ENCODE measurements at places on chromosomes 6 and 20.

- no peak for DNase-seq
Observed at GRCh38 chr6:16321826-16322225, 83.4 kb downstream of the GMPR start.

DNA sequence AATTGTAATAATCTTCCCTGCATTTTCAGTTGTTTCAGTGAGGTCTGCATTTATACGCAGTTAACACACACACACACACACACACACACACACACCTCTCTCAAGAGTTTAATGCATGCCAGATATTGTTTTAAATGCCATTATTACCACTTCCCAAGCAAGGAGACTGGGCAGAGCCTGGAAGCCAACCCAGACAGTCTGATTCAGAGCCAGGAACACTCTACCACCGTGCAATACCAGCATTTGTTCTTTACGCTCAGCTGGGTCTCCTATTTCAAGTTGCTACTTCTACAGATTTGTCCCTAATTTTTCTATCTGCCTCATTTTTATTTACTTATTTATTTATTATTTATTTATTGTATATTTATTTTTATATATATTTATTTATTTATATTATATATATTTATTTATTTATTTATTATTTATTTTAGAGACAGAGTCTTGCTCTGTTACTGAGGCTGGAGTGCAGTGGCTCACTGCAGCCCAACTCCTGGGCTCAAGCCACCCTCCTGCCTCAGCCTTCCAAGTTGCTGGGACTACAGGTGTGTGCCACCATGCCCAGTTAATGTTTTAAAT, 68.4 kb downstream of the PCSK2 start:
- DNase-seq, result no peak

GRCh38 chr6:71047417-71047816, 90.6 kb upstream of the B3GAT2 start:
- DNase-seq, result no peak

- DNase-seq, result no peak
Observed at GRCh38 chr6:3228771-3229565, 1.5 kb upstream of the TUBB2B start.

DNA sequence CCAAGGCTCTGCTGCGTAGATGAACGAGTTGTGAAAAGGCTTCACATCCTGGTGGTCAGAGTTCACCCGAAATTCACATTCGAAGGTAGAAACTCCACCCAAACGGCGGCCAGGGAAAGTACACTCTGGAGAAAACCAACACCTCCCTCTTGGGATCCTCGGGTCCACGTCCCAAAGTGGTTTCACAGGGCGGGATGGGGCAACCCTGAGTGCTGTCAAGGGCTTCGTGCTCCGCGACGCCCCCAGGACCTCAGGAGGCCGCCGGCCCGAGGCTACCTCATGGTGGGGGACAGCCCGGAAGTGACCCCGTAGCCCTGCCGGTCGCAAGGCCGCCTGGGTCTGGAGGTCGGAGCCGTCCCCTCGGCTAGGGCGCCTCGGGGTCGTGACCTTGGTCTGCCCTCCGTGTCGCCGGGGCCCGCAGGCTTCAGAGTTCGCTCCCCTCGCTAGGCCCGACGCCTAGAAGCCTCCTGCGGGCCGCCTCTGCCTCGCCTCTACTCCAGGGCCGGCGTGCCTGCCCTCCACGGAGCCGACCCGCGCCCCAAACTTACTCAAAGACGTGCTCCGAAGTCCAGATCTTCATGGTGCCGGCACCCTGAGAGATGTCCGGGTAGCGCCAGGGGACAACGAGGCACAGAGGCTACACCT, at the start of gene PRELID3B:
Gene PRELID3B (minus strand): TSS at position 636 of the 645 bp plus-strand sequence. CDS start 56 bp downstream, at position 580.
- DNase-seq, result no peak

GRCh38 chr20:52794853-52795252, 177.3 kb upstream of the TSHZ2 start:
- DNase-seq, result no peak

- no peak for DNase-seq
Observed at GRCh38 chr6:91683240-91683639, 1096.4 kb upstream of the MAP3K7 start.

DNA sequence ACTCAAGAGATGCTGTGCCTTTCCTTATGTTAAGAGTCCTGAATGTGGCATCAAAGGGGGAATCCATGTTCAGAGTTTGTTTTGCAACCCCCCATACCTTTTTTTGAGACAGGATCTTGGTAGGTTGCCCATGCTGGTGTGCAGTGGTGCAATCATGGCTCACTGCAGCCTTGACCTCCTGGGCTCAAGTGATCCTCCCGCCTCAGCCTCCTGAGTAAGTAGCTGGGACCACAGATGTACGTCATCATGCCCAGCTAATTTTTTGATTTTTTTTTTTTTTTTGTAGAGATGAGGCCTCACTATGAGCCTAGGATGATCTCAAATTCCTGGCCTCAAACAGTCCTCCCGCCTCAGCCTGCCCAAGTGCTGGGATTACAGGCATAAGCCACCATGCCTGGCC, 16.5 kb downstream of the PTPRA start:
- no peak for DNase-seq

DNA sequence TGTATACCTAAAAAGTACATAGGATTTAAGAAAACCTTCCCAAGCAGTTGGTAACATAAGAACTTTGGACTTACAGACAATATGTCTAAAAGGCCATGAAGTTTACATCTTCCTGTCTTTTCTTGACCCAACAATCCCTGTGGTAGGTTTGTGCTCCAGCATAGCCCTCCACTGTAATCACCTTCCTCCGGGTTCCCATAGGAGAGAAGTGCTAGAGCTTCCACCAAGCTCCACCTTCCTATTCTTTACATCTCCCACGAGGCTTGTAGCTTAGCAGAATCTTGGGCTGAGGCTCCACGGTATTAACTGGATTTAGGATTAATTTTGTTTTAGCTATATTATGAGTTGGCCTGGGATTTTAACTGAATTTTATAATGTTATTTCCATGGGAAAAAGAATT, 23.3 kb downstream of the ADGRG6 start:
- DNase-seq, result no peak

DNA sequence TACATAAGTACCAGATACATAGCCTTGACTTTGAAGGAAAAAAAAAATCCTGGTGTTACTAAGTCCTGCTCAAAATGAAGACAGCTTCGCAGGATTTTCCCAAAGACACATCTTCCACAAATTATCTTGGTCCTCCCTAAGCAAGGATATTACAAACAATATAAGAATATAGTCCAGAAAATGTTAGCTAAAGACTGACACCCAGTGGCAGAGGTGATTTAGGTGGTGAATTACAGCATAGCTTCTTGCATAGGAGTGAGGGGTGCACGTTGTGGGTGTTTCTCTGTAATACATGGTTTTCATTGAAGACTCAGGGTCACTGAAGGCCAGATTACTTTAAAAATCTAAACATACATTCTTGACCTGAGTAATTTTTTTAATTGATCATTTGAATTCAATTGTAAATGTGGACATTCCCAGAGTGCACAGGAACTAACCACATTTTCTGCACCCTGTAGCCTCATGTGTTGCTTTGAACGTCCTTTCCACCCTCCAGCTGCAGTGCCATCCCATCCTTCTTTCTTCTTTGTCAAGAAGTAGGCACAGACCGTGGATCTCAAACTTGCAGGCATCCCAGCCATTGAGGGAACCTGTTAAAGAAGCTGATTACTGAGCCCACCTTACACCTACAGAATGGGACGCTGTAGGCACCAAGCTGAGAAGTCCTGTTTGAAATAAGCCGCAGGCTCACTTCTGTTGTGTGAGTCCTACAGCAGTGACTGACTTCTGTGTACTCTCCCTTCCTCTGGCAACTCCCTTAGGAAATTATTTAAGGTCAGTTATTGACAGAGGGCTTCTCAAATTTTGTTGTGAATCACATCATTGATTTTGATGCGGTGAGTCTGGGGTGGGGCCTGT, 102.6 kb downstream of the PERP start:
- DNase-seq, result no peak

DNA sequence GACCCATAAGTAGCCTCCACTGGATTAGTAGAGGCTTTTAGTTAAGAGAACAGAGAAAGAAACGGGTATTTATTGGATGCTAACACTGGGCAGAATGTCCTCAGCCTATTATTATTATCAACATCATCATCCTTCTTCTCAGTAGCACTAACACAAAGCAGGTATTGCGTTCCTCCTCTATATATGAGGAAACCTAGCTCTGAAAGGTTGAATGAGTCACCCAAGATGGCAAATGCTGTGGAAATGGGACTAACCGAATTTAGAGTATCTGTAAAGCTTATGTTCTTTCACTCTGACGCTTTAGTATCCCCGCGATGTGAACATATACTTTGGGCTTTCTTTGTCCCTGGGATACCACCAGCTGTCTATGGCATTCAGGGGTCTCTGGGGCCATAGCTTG, 77.0 kb downstream of the ADTRP start:
- no peak for DNase-seq

DNA sequence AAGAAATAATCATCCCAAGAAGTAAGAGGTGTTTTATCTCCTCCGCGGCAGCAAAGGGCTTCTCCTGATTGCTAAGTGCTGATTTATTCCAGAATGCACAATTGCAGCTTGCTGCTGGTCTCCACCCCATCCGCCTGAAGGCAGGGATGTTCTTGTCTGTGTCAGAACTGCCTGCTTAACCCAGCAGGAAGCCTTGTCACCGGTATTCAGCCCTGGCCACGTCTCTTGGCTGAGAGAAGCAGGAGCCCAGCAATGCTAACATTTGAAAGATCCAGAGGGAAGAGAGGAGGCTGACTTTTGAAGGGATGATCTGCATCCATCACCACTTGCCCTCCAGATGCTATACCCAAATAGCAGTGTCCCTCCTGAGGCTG, 4.2 kb downstream of the SCML4 start:
- no peak for DNase-seq

- no peak for DNase-seq
Observed at GRCh38 chr20:41223112-41223511, 85.8 kb downstream of the PLCG1 start.

- no peak for DNase-seq
Observed at GRCh38 chr6:35051997-35052583, 89.0 kb downstream of the TCP11 start.

GRCh38 chr6:79466207-79466834, 70.9 kb downstream of the LCA5 start:
- DNase-seq, result no peak

DNA sequence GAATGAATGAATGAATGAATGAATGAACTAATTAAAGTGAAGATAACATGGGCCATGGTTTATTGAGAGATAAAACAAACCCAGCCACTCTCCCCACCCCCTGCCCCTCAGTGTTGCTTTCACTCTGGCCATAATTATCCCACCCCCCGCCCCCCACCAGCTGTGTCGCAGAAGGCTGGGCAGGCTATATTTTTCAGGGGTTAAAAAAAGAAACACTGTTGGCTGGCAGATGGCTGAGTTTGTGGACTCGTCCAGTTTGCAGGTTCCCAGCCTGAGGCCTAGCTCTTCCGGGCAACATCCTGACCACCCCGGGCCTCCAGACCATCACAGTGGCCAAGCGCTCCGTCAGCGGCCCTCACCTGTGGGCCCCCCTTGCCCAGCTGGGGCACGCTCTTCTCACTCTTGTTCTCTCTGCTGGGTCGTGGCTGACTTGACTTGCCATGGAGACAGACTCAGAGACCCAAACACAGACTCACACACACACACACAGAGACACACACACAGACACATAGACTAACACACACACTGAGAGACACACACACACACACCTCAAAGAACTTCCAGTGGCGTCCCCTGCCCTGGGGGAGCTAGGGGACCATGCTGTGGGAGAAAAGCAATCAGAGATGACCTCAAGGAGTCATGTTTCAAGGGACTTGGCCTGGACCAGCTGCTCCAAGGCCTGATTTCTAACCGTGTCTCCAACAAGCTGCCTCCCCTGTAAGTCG, 2.2 kb upstream of the GRM4 start:
- no peak for DNase-seq

DNA sequence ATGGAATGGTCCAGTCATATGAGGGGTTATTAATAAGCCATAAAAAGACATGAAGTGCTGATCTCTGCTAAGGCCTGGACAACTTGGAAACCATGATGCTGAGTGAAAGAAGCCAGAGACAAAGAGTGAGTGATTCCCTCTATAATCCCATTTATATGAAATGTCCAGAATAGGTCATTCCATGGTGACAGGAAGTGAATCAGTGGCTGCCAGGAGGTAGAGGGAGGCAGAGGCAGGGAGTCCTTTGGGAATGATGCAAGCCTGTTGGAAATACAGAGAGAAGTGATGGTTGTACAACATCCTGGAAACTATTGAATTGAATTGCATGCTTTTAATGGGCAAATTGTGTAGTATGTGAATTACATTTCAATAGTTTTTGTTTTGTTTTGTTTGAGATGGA, 26.4 kb downstream of the ANKRD60 start:
- DNase-seq, result no peak

DNA sequence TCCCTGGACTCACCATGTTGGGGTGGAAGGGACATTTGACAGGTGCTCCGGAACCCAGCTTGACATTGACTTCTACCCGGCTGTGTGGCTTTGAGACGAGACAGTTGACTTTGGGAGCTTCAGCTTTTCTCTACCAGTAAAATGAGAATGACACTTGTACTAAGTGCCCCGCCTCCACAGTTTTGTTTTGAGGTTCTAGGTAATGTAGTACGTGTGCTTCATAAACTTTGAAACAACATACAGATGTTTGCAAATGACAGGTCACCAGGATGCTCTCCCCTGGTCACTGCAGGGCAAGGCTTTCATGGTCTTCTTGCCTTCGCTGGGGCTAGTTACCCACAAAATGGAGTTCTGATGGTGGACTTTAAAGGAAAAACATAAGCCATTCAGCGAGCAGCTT, 31.3 kb downstream of the CLIC5 start:
- no peak for DNase-seq

- DNase-seq, result no peak
Observed at GRCh38 chr20:63027922-63028389, 21.2 kb upstream of the BHLHE23 start.

DNA sequence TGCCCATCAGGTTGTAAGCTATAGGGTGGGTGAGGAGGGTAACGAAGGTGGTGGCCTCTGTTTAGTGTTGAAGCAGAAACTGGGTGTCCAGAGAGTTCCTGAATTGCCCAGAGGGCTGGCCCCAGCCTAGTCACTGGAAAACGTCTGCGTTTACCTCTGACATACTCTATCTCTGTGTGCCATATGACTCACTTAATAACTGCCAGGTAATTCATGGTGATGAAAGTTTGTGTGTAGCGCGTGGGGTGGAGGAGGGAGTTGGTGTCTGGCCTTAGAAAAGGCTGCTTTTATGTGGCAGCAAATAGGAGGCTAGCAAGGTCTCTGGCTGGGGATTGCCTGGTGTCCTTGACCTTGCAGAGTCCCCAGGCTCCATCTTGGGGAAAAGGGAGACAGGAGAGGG, 47.3 kb downstream of the SLC35D3 start:
- DNase-seq, result no peak

- no peak for DNase-seq
Observed at GRCh38 chr6:117890172-117890571, 16.9 kb upstream of the SLC35F1 start.

DNA sequence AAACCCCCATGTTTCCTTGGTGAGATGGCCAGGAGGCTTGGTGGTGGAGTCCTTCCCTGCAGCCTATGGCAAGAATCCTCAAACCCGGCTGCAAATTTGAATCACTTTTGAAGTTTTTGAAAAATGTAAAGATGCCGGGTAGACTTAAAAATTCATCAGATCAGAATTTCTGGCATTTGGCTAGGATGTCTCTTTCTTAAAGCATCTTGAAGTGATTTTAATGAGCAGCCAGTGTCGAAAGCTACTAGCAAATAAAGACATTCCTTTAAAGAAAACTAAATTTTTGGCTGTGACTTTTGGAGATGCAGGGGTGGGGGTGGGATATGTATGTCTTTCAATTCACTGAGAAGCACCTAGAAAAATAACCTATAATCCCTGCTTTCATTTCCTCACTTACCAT, 25.6 kb upstream of the NOX3 start:
- no peak for DNase-seq

GRCh38 chr6:55827818-55828522, 47.4 kb downstream of the BMP5 start:
- DNase-seq, result no peak

GRCh38 chr6:72248621-72249020, 362.3 kb downstream of the RIMS1 start:
- no peak for DNase-seq
